ENCODE measurements at places on chromosomes 13 and 19. TPM values are rescaled to one million over a fixed set of nuclear protein-coding genes. Genes with fewer than 3 reads are reported as not detected.

BCKDHA gene
- 65.2 TPM for total RNA-seq

ENOX1 gene
- total RNA-seq, result 2.4 TPM

TNFSF9 gene
- not detected for total RNA-seq

PRR19 gene
- 0.59 TPM for total RNA-seq

FAM83E gene
- not detected for total RNA-seq

PSG2 gene
- not detected for total RNA-seq

IGSF23 gene
- not detected for total RNA-seq

ZNF540 gene
- total RNA-seq, result 2.6 TPM

ZNF66 gene
- total RNA-seq, result 2.3 TPM

BORCS8 gene
- 20.0 TPM for total RNA-seq

ZNF444 gene
- 26.1 TPM for total RNA-seq

PNMA8B gene
- 1.0 TPM for total RNA-seq

CYP4F12 gene
- 3.1 TPM for total RNA-seq

FFAR2 gene
- not detected for total RNA-seq

CYSLTR2 gene
- 4.1 TPM for total RNA-seq

LYL1 gene
- total RNA-seq, result 15.3 TPM

C19orf73 gene
- total RNA-seq, result 3.1 TPM

OR4F17 gene
- not detected for total RNA-seq

ARHGAP45 gene
- total RNA-seq, result 5.2 TPM

NALCN gene
- total RNA-seq, result 21.1 TPM

FBXO17 gene
- 5.7 TPM for total RNA-seq
